Hematopoietic multipotent progenitor cell treated with erythropoietin and hydrocortisone succinate and interleukin-3 and kit ligand, for 15 days (in vitro differentiated cells): ENCODE measurements at places on chromosomes 6 and 20.

GRCh38 chr6:105102186-105102585 is 77.6 kb downstream of the POPDC3 start:
- DNase-seq = no peak

DNA sequence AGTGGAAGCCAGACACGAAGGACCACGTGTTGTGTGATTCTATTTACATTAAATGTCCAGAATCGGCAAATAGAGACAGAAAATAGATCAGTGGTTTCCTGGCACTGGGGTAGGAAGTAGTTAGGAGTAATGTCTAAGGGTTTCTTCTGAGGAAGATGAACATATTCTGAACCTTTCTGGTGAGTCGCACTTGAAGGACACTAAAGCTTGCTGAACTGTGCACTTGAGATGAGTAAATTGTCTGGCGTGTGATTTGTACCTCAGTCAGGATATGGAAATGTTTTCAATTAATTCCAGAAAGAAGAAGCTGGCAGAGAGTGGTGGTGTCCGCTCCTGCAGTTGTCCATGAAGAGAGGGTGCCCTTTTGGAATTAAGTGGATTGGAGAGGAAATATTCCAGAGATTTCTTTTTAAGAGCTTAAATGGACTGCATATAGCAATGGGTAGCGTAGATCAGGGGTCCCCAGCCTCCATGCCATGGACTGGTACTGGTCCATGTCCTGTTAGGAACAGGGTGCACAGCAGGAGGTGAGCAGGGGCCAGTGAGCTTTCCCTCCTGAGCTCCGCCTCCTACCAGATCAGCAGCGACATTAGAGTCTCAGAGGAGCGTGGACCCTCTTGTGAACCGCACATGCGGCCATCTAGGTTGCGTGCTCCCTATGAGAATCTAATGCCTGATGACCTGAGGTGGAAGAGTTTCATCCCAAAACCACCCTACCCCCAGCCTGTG is 12.4 kb upstream of the KIF25 start:
- no peak for DNase-seq

DNA sequence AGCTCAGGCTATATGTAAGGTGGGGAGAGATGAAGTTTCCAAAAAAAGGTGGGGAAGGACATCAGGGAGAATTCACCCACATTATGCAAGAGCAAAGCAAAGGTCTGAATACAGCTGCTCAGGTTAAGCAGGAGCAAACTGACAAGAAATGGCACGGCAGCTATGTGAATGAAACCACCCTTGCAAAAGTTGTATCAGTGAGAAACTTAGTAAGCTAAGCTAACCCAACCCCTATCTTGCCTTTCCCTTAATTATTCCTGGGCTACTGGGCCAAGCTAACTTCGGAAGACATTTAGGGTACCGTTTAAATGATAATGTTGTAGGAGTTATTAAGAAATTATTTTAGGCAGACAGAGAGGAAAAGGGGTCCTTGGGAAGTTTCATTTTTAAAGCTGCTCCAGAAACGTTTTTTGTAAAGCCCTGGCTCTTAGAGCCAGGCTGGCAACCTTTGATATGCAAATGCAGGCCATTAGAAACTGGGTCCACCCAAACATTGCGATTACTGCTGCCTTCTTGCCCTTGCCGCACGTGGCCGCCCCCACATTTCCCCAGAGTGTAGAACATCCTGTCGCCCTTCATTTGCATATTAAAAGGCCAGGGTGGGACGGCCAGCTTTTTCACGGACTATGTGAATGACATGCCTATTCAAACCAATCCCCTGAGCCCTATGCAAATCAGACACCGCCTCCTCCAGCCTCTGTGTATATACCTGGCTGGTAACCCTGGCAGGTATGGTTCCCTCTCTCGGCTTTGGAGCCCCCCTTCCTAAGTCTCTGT is 60.5 kb upstream of the SAMD5 start:
- no peak for DNase-seq

- no peak for DNase-seq
These were observed 313.7 kb upstream of the TBX18 start for GRCh38 chr6:85078058-85078457.

DNA sequence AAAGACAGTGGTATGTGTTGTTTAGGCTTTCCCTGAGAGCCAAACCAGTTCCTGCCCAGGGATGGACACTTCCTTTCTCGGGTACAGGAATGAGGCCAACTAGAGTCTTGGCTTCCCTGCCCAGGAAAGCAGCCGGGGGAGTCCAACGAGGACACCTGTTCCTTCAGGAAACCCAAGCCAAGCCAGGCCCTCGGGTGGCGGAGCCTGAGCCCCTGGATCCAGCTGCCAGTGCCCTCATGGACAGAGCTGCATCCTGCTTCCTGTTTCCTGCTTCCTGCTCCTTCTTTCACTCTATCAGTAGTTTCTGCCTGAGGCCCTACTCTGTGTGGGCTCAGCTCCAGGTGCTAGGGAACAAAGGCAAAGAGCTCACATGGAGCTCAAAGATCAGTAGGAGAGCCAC is 7.9 kb upstream of the SIRPA start:
- no peak for DNase-seq

- DNase-seq = no peak
These were observed 3.4 kb upstream of the SHPRH start for GRCh38 chr6:145967549-145967948.

DNA sequence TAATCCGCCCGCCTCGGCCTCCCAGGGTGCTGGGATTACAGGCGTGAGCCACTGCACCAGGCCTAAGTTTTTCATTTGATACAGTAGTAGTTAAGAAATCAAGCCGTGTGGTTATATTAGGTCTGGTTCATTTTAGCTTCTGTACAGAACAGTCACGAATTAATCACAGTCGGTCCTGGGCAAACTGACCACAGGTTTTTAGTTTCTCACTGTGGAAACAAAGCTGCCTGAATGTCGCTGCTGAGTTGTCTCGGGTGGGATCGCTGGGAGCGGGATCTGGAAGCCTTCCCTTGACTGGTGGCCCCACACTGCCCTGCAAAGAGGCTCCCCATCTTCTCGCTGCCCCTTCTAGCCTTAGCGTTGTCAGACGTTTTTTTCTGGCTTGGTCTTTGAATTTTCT is 18.6 kb downstream of the UCKL1 start:
- no peak for DNase-seq

GRCh38 chr6:84455511-84456029 is 228.1 kb upstream of the CEP162 start:
- no peak for DNase-seq

- DNase-seq = peak; percentile 59
These were observed 53.2 kb upstream of the BMP2 start for GRCh38 chr20:6714279-6714711.

DNA sequence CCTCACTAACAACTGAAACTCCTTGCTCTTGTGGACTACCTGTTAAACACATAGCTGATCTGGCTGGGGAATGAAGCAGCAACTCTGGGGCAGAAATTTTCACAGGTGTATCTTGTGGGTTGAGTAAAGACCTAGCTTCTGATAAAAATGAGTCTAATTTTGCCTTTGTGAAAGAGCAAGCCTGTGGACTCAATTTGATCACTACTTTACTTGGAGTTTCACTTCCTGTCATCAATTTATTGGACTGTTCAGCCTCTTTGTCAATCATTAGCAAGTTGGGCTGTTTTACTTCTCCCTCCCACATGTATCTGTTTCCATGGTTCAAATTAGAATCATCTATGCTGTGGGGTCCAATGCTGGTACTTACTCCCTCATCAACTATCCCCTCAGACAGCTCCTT is 29.6 kb upstream of the CRIP3 start:
- no peak for DNase-seq

DNA sequence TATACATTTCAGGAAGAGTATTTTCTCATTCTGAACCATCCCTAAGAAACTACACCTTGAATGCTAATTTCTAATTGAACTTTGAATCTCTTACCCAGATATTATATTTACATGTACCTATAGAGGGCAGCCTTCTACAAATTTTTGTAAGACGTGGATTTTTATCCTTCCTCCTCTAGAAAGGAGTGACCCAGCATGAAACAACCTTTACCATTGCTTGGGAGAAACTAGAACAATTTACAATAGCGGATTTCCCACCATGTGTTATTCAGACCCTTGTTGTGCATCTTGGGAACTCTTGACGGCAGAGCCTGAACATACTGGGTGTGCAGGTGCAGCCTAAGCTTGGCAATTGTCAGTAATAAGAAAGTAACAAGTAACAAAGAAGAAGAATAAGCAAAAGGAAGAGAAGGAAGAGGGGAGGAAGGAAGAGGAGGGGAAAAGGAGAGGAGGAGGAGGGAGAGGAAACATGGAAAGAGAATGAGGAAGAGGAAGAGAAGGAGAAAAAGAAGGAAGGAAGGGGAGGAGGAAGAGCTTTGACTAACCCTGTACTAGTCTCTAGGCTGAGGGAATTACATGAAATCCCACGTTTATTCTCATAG is 10.8 kb upstream of the TAAR1 start:
- peak; percentile 63 for DNase-seq

GRCh38 chr20:22366631-22367030 is 217.7 kb downstream of the FOXA2 start:
- no peak for DNase-seq

DNA sequence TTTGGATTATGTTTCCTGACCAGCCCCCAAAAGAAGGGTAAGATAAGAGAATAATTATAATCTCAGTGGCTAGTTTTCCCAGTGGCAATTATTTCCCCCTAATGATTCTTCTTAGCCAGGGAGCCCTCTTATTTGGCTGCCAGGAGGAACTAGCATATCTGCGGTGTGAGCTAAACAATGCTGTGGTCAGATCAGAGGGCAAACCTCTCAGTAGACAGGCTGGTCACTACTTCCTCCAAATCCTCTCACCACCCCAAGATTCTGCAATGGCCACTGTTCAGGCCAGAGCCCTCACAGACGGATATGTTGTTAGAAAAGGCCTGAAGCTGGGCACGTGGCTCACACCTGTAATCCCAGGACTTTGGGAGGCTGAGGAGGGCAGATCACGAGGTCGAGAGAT is 273.4 kb upstream of the SASH1 start:
- DNase-seq = no peak
